ENCODE measurements at places on chromosomes 5 and 9.

DNA sequence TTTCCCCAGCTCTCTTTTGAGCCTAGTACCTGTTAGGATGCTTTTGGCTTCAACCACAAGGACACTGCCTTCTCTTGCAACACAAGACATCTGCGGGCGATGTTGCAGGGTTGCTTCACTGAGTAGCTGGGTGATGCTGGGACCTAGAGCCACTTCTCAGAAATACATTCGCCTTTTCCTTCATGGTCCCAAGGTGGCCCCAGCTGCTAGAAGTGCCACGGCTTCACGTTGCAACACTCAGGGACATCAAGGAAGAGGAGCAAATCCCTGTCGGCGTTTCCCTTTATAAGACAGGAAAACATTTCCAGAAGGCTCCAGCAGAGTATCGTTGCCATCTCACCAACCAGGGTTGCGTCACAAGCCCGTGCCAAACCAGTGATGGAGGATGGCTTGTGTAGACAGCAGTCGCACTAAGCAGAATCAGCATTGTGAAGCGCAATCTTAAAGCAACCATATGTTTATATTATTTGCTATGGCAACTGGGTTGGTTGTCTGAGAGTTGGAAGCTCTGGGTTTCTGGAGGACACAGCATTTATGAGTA lies 62.7 kb downstream of the ANKRD33B start:
- DNase-seq = no peak

- peak; percentile 86 for DNase-seq
Measured at GRCh38 chr5:98454904-98455303, 318.6 kb upstream of the RGMB start.

GRCh38 chr5:93572101-93572607 lies 8.9 kb downstream of the NR2F1-AS1 start:
- DNase-seq = no peak

- no peak for DNase-seq
Measured at GRCh38 chr5:113735751-113736150, 222.3 kb downstream of the YTHDC2 start.

DNA sequence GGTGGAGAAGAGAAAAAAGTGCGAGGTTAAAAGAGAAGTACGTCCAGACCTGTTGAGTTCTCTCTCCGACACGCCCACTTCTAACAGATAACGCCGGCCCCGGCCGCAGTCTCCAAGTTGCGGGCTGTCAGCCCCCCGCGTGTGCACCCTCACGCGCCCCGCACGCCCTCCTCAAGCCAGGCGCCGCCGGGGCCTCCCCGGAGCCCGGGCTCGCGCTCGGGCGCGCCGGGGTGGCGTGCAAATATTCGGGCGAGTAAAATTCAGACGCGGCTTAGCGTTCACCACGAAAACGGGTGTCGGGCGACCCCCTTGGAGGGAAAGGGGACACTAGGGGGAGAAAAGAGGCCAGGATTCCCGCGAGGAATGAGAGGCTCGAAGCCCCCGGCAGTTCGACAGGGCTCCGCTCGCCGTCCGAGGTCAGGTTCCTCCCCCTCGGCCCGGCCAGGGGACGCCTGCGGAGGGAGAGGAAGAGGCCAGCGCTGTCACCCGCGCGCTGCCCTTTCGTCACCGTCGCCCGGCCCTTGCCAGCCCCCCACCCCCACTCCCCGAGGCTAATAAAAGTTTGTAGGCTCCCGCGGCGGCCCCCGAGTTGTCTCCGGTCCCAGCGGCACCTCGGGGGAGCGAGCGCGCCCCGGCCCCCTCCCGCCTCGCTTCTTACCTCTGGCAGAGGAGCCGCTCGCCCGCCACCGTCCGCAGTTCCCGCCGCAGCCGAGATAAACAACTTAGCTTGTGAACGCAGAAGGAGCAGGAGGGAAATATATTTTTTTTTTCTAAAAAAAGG lies 743 bp downstream of the NR3C1 start:
- DNase-seq = no peak

DNA sequence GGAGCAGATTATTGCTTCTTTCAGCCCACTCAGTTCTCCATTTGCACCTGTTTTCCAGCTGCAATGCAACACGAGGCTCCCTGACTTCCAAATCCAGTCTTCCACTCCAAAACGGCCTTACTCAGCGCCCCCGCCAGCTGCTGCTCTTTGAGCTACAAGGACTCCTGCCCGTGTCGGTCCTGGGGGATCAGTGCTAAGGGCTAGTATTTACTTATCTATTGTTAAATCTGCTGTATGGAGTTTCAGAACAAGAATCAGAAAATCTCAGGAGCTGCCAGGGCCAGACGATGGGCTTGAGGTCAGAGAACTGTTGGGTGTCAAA lies 44.1 kb downstream of the OR2V1 start:
- DNase-seq = no peak

GRCh38 chr5:172479034-172479783 lies 24.9 kb upstream of the SH3PXD2B start:
- DNase-seq = peak; percentile 71

DNA sequence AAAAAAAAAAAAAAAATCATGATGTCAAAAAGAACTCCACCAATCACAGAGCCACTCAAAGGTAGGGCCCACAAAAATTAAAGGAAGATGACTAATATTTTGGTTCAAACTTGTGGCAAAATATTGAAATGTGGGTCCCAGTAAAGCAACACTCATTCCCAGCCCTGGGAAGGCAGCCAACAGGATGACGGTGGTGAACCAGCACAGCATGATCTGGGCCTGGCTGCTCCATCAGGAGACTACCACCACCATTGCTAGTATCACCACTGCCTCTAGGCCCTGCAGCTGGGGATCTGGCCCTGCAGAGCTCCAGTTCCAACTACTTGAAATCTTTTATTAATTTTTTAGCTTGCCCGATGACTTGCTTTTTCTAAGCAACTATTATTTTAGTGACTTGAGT lies 206.8 kb upstream of the ITGA1 start:
- DNase-seq = no peak

DNA sequence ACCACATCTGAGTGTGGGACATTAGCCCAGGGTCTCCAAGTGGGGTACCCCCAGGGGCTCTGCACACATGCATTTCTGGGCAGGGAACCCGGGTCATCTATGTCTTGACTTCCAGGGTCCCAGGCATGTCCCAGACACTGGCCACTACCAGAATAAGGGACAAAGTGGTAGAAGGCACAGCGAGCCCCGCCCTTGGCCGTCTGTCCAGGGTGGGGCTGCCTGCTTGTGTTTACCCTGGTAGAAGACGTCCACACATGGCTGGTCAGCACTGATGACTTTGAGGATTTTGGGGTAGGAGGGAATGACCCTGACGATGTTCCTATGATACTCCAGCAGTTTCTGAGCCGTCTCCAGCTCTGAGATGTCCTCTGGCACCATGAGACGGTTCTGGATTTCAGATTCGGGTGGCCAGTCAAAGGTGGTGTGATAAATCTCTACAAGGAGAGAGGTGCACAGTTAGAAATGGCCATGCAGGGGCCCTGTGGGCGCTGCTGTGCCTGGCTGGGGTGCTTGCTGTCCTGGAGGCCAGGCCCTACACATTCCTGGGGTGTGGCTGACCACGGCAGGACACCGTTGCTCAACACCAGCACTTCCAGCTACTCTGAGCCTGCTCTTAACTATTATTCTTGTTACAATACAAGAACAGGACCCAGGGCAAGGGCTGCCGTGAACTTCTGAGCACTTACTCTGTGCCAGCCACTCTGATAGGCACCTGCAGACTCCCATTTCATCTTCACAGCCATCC lies 51.3 kb downstream of the AK8 start:
- no peak for DNase-seq

GRCh38 chr5:115963566-115963965 lies 1.3 kb downstream of the LVRN start:
- DNase-seq = no peak
